ENCODE measurements at places on chromosomes 7 and 10.

- no peak for DNase-seq
These were observed 4.6 kb upstream of the EIF3B start for GRCh38 chr7:2350055-2350454.

DNA sequence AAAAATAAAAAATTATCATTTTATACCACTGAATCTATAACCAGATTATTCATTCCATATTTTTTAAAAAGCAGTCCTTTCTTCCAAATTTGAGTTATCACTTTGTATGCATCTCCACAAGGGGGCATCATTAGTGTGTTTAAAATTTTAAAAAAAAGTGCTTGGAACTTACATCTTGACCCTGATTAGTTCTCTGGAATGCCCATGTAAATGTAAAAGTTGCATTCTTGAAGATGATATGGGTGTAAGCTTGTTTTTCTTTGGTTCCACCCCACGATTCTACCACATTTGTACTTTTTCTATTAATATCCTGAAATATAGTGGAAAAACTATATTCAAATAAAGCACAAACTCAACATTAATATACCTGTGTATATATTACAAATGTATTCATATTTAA, 144.9 kb downstream of the ELAPOR2 start:
- no peak for DNase-seq

DNA sequence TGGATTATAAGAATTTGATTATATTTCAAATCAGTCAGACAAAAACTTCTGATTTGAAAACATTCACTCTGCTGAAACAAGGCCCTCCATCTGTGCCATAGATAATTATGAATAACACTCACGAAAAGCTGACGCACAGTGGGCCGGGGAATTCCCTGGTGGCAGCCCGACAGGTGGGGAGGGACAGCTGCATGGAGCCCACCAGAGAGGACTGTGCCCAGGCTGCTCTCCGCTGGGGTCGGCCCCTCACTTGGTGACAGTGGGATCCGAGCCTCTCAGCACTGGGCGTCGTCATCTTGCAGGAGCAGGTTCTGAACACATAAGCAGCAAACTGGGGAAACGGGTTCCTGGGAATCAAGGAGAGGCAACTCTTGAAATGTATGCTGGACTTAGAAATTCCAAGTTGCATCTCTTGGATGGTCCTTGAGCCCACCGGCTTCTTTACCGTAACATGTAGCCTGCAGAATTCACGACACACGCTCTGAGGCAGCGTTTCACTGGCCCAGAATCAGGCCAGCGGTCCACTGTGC, 41.4 kb downstream of the AFAP1L2 start:
- no peak for DNase-seq

DNA sequence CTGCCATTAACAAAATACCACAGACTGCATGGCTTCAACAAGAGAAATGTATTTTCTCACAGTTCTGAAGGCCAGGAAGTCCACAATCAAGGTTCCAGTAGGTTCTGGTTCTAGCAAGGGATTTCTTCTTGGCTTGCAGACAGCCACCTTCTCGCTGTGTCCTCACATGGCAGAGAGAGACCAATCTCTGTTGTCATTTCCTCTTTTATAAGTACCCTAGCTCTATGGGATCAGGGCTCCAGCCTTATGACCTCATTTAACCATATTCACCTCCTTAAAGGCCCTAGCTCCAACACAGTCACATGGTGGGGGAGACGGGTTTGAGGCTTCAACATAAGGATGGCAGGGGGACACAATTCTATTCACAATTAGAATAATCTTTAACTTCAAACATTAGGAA, 23.6 kb downstream of the ABI1 start:
- no peak for DNase-seq

- DNase-seq, result no peak
These were observed 251.2 kb downstream of the SORCS1 start for GRCh38 chr10:106913348-106913747.

DNA sequence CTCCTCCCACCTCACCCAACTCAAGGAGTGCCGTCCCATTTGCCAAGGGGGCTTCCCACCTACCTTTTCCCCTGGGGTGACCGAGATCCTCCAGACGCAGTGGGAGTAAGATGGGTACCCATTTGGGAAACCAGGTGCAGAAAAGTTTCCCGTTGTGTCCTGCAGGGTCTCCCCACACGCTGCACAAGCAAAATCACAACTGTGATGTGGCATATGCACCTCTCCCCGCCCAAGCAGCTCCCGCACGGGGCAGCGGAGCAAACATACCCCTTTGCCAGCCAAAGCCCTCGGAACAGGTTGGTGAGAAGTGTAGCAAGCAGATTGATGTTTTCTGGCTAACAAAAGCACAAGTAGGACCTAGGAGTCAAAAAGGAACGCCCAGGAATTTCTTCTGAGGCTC, 51.5 kb upstream of the OPALIN start:
- no peak for DNase-seq

DNA sequence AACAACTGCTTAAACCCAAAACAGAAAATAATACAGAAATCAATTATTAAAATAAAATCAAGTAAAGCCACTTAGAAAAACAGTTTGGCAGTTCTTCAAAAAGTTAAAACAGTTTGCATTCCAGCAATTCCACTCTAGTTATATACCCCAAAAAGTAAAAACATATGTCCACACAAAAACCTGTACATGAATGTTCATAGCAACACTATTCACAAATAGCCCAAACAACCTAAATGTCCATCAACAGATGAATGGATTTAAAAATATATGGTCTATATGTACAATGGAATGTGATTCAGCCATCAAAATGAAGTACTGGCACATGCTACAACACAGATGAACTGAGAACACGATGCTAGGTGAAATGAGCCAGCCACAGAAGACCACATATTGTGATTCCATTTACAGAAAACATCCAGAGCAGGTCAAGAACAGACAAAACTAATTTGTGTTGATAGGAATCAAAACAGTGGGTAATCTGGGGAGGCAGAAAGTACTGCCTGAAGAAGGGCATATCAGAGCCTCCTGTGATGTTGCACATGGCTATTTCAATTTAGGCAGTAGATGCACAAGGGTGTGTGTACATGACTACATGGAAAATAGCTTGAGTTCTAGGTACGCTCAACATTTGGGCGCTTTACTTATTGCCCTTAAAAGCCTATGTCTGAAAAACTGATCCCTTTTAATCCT, 66.3 kb downstream of the CYTH3 start:
- DNase-seq, result no peak

GRCh38 chr7:115008465-115009114, 86.7 kb downstream of the MDFIC start:
- DNase-seq, result no peak

DNA sequence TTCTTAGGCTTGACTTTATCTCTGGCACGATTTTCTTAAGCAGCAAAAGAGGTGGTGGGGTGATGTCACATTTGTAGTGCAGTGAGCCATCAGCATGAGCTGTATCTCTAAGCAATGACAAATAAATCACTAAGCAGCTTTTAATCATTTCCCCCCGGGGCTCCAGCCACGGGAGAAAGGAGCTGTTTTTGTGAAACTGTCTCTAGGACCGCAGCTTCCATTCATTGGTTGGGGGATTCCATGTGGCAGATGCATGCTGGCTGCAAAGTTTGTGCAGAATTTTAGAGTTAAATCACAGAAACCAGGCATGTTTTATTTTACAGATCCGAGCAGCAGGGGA, 464 bp downstream of the KIAA1217 start:
- no peak for DNase-seq

- DNase-seq, result no peak
These were observed 53.9 kb downstream of the BTAF1 start for GRCh38 chr10:91977491-91977890.

- no peak for DNase-seq
These were observed 46.7 kb upstream of the PLCE1 start for GRCh38 chr10:93947055-93947454.

- no peak for DNase-seq
These were observed 4.8 kb downstream of the SLC25A28 start for GRCh38 chr10:99615426-99615825.

- DNase-seq, result no peak
These were observed 74.6 kb downstream of the XRCC2 start for GRCh38 chr7:152601305-152601798.

DNA sequence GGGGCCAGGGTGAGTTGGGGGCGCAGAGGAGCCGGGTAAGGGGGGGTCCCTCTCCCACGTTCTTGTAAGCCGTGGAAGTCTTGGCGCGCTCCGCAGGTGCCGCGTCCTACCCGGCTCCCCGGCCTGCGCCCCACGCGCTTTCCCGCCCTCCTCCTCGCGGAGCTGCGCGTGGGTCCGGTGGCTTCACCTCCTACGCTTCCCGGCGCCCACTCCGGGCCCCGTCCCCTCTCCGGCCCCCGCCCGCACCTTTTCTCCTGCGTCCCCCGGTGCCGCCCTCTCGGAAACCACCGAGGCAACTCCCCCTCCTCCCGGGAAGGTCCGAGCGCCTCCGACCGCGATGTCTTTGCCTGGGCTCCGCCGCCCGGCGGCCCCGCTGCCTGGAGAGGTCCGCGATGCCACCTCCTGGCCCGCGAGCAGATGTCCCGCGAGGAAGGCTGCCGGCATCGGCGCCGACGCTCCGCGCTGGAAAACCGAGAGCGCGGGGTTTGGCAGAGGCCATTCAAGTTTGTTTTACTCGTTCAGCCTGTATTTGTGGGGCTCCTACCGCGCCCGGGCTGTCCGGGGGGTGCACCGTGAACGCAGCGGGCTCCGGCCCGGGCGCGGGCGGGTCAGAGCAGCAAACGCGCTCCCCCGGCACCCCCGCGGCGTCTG, 2.4 kb upstream of the NKX6-2 start:
- no peak for DNase-seq

- no peak for DNase-seq
These were observed 8.9 kb downstream of the LDB1 start for GRCh38 chr10:102111276-102111675.

- DNase-seq, result no peak
These were observed 13.5 kb downstream of the OR9A2 start for GRCh38 chr7:143013473-143013872.

DNA sequence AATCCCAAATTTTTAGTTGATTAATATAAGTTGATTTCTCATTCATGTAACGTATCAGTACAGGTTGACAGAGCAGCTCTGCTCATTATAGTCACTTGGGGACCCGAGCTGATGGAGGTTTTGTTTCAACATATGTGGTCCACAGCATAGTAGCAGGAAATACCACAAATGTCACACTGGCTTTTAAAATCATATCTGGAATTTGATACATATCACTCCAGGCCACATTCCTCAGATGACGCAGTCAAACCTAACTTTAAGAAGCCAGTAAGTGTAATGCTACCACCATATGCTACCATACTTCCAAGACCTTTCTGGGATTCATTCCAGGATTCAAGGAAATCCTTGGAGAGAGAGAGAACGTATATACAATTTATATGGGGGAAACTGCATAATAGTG, 156.3 kb downstream of the PHF14 start:
- no peak for DNase-seq

- DNase-seq, result no peak
These were observed 3.3 kb downstream of the PTPN12 start for GRCh38 chr7:77540402-77540822.

DNA sequence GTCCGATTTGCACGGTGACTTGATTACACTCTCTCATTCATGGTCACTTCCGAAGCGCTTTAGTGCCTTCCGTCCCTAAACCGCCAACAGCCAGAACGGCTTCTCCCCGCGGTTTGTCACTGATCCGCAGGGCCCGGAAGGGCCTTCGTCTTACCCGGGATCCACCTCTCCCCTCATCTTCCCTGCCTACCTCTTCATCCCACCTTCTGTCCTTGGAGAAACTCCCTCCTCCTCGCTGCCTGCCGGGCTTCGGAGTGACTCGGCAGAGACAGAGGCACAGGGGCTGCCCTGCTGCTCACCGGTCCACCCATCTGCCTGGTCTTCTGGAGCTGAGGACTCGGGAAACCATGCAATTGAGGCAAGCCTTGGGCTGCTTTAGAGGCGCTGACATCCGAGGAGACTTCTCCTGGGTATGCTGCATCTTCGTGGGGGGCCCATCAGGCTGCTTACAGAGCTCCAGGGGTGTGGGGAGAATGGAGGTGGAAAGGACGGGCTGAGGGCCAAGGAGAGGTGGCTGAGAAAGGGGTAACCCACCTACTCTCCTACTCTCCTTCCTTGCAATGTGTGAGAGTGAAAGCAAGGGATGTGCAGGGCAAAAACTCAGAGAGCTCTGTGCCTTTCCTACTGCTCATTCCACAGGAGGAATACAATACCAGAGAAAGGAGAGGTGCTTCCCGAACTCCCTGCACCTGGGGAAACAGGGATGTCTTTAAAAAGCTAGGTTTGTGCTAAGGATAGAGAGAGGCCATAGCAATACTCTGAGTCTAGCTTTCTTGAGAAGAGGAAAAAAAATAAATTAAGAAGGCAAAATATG, 1.0 kb upstream of the HOXA11 start:
- DNase-seq, result no peak

GRCh38 chr7:18680576-18680975, 185.0 kb downstream of the HDAC9 start:
- no peak for DNase-seq

- no peak for DNase-seq
These were observed 125.6 kb downstream of the SEMA3A start for GRCh38 chr7:84069033-84069432.

DNA sequence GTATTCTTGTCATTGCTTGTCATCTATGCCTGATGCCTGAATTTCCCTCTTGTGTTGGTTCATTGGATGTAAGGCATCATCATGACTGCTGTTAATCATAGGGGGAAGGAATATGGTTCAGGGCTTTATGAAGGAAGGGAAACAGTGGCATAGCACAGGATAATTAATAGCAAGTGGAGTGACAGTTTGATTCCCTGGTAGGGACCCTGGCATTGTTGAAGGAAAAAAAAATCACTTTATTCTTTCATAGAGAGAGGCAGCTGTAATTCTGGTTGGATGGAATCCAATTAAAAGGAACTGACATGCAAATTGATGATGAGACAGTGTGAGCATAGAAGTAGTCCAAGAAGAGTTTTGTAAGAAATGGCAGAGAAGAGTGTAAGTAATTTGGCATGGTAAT, 121.4 kb downstream of the AUTS2 start:
- no peak for DNase-seq

DNA sequence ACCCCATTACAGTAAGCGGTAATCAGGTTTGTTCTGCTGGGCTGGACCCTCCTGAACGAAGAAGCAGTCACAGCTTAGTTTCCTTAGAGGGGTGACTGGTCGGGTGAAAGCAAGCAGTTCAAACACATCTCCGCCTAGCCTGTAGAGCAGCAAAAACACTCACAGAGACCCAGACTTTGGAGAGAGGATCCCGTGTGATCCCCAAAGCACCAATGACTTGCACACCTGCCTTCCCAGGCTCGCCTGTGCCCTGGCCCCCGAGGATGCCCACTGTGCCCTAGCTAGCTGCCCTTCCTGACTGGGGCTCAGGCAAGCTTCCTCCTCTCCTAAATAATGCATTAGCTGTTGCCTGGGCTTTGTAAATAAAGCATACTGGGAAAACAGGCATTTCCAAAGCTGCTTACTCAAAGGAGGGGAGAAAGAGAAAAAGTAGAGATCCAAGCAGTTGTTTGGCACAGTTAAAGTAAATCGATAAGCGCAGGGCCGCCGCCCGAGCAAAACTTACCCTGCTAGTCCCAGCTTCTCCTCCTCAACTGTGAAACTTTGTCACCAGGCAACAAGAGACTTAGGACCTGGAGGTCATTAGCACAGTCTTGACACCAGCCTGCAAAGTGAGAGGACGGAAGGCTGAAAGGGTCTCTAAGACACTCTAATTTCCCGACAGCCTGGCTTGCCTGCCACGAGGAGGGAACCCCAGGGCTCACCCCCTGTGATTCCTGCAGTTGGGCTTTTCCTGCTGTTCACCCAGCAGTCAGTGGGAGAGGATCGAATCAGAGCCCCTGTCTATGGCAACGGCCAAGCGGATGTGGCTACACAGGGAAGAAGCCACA, 4.8 kb downstream of the LRRC18 start:
- DNase-seq, result no peak

GRCh38 chr7:127477295-127478023, 85.0 kb upstream of the ZNF800 start:
- DNase-seq, result no peak
